ENCODE measurements at places on chromosomes 4 and X. TPM values are rescaled to one million over a fixed set of nuclear protein-coding genes. Genes with fewer than 3 reads are reported as not detected.

The CLDN34 gene
- polyA plus RNA-seq: 0.07 TPM

The HPSE gene
- 2.3 TPM for polyA plus RNA-seq

The RTL9 gene
- polyA plus RNA-seq: 0.31 TPM

The DGKK gene
- 0.09 TPM for polyA plus RNA-seq

The CFP gene
- polyA plus RNA-seq: 4.2 TPM

The MAGED4 gene
- 23.9 TPM for polyA plus RNA-seq

GRCh38 chr4:99047710-99048109 is 40.9 kb downstream of the ADH5 start:
- peaks cover 52% of the 10 kb centered on the region for H3K36me3 ChIP-seq
- no peaks in the 10 kb centered on the region for H3K27me3 ChIP-seq
- no peak overlapping the region for H3K27ac ChIP-seq
- DNase-seq: no peak
- H3K4me1 ChIP-seq: no peaks in the 10 kb centered on the region
- no peak overlapping the region for H3K4me3 ChIP-seq

DNA sequence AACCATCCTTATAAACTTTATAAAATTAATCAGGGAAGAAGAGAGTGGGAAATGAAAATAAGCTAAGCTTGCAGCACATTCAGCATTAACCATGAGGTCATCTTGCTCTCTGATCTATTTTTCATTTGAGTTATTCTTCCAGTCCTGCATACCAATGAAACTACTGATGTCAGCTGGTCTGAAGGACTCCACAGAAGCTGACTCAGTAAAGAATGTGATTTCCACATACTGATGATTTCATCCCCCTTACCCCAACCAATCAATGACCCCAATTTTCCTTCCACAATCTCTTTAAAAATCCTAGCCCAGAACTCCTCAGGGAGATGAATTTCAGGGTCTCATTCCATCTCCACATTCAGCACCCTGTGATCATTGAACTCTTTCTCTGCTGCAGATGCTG is 18.8 kb upstream of the DSPP start:
- H3K4me3 ChIP-seq: no peak overlapping the region
- no peak overlapping the region for H3K27ac ChIP-seq
- H3K27me3 ChIP-seq: no peaks in the 10 kb centered on the region
- peak; percentile 14 for DNase-seq
- no peaks in the 10 kb centered on the region for H3K36me3 ChIP-seq

GRCh38 chr4:177315767-177316464 is 6.2 kb downstream of the NEIL3 start:
- no peak overlapping the region for H3K4me3 ChIP-seq
- peak; percentile 35 for DNase-seq
- no peaks in the 10 kb centered on the region for H3K36me3 ChIP-seq
- no peak overlapping the region for H3K27ac ChIP-seq
- H3K4me1 ChIP-seq: no peaks in the 10 kb centered on the region

DNA sequence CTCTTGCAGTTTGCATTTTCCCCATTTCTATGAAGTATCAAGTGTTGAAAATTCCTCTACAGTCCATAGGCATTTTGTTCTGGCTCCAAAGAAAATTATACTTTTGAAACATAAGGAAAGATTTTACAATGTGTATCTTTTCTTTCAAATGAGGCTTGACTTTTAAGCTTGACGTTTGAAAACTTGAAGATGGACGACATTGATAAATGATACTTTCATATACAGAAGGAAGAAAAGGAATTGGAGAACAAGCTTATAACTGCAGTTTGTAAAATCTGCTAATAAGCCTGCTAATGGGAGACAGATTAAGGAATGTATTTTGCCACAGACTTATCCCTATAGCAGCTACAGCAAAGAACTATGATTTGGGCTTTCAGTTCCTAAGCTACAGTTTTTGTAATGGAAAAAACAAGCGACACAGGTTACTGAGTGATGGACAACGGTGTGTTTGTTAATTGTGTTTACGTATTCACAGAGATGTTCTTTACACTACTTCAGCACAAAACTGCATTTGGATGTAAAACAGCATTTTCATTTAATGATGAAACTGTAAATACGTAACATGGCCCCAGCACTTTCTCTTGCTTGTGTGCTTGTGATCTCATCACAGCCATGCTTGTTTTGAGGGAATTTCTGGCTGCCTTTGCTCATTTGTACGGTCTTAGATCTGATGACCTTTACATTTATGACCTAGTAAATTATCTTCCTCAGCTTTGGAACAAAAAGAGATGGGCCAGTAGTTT is 83.2 kb upstream of the FAT1 start:
- H3K4me3 ChIP-seq: no peak overlapping the region
- H3K4me1 ChIP-seq: peaks cover 9% of the 10 kb centered on the region
- no peak overlapping the region for H3K27ac ChIP-seq
- H3K36me3 ChIP-seq: no peaks in the 10 kb centered on the region
- no peaks in the 10 kb centered on the region for H3K27me3 ChIP-seq

- no peaks in the 10 kb centered on the region for H3K4me1 ChIP-seq
- H3K4me3 ChIP-seq: no peak overlapping the region
- H3K27ac ChIP-seq: no peak overlapping the region
Measured at GRCh38 chr4:114827651-114828050, 229.0 kb downstream of the UGT8 start.

DNA sequence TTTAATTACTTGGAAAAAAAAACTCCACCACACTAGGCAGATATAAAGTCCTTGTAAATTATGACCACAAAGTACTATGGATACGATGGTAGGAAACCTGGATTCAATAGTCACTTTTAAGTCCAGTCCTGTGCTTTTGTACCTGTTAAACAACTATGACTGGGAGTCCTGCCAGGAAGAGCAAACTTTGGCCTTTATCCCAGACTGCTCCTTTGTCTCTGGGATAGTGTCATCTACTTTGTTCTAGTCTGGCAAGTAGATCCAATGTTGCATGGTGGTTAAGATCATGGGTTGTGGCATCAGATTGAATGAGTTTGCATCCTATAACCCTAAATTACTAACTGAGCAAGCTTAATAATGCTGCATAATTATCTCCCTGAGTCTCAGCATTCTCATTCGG is 175.3 kb upstream of the FGF13 start:
- H3K4me3 ChIP-seq: no peak overlapping the region
- H3K27ac ChIP-seq: no peak overlapping the region
- no peak for DNase-seq
- no peaks in the 10 kb centered on the region for H3K36me3 ChIP-seq

DNA sequence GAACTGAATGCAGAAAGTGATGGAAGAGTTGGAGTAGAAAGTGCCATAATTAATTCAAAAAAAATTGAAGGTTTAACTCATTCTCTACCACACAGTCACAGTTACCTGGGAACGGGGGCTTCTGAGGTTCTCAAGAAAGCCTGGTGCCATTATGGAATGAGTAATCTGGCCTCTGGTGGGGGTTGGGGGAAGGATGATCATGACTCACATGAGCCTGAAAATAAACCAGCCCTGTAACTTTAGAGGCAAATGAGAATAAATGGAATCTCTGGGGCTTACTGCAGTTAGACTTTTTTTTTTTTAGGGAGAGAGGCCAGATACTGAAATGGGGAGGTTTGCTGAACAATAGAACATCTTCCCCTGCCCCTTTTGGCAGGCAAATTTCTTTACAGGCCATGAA is 55.3 kb downstream of the SOD3 start:
- H3K4me3 ChIP-seq: no peak overlapping the region
- no peaks in the 10 kb centered on the region for H3K36me3 ChIP-seq
- no peaks in the 10 kb centered on the region for H3K27me3 ChIP-seq
- no peaks in the 10 kb centered on the region for H3K4me1 ChIP-seq

DNA sequence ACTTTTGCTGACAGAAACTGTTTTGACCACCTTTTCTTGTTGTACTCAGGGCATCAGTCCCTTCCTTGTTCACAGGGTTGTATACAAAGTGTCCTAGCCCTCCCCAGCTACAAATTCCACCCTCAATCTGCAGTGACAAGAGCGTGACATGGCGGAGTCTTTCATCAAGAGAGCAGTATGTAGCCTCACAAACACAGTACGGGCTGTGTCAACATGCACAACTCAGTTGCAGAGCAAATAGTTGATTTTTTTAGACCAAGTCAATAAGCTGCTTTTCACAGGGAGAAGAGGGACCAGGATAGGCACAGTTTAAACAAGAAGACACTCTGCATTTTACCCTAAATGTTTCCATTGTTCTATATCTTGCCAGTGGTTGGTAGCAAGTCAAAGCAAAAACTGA is 8.6 kb upstream of the HS6ST2 start:
- no peaks in the 10 kb centered on the region for H3K27me3 ChIP-seq
- H3K27ac ChIP-seq: no peak overlapping the region
- no peak for DNase-seq
- no peaks in the 10 kb centered on the region for H3K36me3 ChIP-seq
- H3K4me1 ChIP-seq: no peaks in the 10 kb centered on the region

GRCh38 chr4:108766058-108766457 is 3.2 kb upstream of the ETNPPL start:
- DNase-seq: no peak
- H3K4me3 ChIP-seq: no peak overlapping the region
- no peaks in the 10 kb centered on the region for H3K36me3 ChIP-seq
- H3K4me1 ChIP-seq: no peaks in the 10 kb centered on the region
- peaks cover 21% of the 10 kb centered on the region for H3K27me3 ChIP-seq
